Activated naive CD4-positive, alpha-beta T cell (primary cell): ENCODE measurements at places on chromosomes 16 and 17.

GRCh38 chr16:4984174-4984990, 26.3 kb downstream of the SEC14L5 start:
- no peak for DNase-seq

GRCh38 chr16:13425836-13426235, 494.1 kb upstream of the ERCC4 start:
- DNase-seq: no peak

DNA sequence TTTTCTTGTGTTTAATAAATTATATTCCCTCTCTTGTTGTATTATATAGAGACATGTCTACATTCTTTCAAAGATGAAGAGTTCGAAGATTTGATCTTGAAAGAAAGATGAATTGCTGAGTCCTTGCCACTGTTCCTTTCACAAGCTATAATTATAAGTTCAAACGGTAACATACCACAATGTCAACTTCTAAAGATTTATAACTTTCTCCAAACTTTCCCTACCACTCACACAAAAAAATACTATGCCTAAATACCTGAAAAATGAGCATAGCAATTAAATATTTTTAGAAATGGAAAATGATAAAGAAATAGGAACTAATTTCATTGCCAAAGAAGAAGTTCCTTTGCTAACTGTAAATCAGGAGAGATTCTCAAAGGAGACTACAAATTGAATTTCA, 50.6 kb downstream of the BRIP1 start:
- DNase-seq: no peak

- DNase-seq: peak; percentile 15
Measured at GRCh38 chr16:28873543-28874201, 4.6 kb upstream of the ATP2A1 start.

DNA sequence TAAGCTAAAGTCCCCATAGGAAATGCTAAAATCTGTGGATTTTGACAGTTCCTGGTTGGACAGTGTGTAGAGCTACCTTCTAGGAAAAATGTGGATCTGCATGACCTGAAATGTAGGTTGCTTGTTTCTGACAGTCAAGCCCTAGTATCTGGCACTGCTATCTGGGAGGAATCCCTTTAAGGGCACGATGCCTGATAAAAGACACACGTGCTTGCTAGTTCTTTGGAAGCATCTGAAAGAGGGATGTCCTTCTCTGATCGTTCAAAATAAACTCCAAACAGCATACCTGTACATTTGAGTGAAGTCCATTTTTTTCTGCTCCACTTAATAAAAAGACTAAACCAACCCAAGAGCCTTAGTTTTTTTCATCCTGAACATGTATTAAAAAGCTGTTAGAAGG, 101.3 kb downstream of the CDK5R1 start:
- no peak for DNase-seq

DNA sequence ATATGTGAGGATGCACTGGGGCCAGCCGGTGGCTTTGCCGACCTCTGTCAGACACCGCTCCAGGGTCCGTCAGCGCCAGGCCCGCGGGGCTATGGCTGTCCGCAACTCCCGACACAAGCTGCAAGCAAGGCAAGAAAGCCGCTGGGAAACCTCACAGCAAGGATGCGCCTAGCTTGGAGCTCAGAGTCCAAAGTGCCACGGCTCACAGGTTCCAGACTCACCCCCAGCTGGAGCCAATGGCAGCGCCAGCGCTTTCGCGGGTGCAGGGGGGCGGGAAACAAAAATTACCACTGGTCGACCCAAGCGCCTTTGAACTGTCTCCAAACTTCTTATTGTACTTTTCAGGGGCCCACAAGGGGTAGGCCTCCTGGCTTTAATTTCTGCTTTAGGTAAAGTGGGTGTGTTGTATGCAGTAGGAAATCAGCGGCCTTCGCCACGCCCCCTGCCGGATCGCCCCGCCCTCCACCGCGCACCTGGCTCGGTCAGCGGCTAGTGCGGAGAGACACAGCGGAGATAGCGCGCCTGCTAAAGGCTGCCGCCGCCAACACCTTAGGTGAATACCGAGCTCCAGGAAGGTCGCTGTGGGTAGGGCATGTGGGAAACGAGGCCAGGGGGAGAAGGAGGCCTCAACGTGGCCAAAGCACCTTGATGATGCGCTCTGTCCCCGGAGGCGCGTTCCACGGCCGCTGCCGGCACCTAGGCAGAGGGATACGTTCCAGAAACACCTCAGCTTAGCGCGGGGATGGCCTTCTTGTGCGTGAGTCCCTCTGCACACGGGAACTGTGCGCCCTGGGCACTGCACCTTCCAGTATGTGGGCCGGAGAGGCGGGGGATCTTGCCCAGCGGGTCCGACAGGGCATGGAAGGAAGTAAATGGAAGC, 61.0 kb upstream of the RBL2 start:
- DNase-seq: peak; percentile 78

DNA sequence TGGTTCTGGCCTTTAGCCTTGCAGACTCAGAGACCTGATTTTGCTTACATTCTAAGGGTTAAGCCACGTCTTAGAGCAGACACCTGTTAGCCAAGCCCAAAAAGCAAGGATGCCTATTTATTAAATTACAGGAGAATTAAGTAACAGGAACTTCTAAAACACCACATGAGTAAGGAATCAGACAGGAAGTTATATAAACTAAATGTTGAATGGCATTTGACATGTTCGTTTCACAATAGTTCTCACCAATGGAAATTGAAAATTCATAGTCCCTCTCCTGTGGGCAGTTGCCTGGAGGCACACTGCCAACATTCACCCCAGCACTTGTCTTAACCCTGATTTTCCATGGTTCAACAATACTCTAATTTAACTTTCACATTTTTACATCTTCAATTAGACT, 9.0 kb downstream of the KRTAP9-7 start:
- no peak for DNase-seq

- no peak for DNase-seq
Measured at GRCh38 chr16:85168732-85169256, 56.5 kb upstream of the CIBAR2 start.

DNA sequence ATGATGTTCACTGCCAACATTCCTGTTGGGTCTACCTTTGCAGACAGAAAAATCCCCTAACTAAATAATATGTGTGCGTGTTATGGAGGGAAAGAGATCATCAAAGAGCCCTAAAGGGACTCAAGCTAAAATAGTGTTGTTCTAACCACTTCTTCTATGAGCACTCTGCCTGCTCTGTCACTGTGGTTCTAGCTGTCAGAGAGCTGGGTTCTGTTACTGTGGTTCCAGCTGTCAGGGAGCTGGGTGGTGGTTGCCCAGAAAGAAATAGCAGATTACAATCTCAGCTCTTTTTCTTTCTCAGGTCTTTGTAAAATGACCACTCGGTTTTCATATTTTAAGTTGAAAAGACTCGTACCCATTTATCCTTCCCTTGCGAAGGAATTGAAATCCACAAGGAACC, 176.3 kb downstream of the HS3ST3A1 start:
- no peak for DNase-seq

DNA sequence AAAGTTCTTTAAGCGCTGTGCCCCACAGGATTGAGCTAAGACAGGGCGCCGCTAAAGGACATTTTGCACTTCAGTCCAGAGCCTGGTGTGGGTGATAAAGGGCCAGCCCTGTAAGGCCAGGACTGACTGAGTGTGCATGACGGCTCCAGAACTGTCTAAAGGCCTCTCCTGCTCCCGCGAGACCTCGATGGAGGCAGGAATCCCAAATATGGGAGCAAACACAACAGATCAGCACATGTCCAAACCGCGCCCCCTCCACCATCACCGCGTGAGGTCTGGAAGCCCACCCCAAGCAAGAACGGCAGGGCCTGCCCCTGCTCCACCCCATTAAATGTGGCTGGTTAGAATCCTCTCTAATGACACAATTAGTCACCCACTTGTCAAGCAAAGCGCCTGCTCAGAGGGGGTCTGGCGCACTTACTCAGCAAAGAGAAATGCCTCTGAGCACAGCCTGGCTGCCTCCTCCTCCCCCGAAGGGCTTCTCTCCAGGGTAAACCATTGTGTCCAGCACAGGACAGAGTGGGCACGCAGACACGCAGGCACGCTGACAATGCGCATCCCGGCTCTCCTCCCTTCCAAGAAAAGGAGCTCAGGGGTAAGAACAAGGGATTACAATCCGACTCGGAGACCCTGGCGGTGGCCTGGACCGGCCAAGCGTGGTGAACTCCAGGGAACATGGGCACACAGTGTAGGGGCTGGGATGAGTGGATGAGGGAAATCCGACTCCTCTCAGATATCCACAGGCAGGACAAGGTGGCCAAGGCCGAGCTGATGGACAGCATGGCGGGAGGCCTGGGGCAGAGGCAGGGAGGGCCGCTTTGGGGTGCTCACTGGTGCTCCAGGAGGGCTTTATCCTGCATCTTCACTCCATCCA, 1.5 kb downstream of the MXRA7 start:
- DNase-seq: no peak

DNA sequence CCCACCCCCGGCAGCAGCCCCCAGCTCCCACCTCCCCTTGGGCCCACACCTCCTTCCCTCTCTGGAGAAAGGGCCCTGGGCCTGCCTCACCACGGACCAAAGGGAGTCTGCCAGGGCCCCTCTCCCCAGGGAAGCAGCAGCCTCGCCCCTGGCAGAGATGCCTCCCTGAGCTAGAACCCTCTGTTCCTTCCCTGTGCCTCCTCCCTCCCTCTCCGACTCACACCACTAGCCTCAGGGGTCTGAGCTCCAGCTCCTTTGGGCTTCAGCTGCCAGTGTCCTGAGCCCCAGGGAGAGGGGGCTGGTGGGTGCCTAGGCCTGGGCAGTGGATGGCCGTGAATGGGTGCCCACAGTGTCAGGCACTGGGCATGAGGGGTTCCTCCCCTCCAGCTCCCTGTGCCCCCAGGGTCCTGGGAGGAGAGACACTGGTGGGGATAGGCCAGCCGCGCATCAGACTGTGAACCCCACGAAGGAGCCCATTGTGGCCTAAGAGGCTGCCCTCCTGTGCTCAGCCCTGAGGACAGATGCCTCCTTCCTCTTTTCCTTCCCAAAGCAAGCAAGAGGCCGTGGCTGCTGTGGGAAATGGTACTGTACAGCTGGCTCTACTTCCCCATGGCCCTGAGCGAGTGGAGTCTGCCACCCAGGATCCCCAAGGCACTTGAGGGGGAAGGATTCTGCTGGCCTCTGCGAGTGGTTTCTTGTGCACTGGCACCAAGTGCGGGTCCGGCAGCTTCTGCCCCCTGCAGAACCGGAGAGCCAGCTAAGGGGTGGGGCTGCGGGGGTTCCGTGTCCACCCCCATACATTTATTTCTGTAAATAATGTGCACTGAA, 20.7 kb downstream of the MMP15 start:
- no peak for DNase-seq

- DNase-seq: no peak
Measured at GRCh38 chr17:35314415-35315216, 58.8 kb downstream of the SLFN11 start.

DNA sequence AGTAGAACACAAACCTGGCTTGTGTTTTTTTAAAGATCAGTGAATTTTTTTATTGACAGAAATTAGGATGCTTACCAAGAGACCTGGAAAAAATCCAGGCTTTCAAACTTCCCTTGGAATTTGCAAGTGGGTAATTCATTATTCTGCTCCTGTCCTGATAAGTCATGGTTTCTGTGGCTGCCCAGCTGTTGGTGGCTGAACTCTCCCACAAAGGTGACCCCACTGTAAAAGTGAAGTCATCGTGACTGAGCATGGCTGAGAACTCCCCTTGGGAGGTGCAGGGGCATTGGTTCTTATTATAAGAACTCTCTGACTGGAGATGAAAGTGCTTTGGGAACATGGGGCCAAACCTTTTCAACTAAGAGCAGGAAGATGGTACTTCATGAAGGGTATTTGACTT, 46.6 kb upstream of the TANC2 start:
- no peak for DNase-seq

GRCh38 chr16:56199164-56199563, 7.9 kb downstream of the GNAO1 start:
- no peak for DNase-seq

- DNase-seq: no peak
Measured at GRCh38 chr17:32931686-32932085, 3.7 kb downstream of the TMEM98 start.

GRCh38 chr17:39848600-39848999, 15.5 kb downstream of the IKZF3 start:
- DNase-seq: no peak

GRCh38 chr17:61813211-61813610, 50.1 kb downstream of the BRIP1 start:
- no peak for DNase-seq

GRCh38 chr17:82981141-82981730, 98.2 kb upstream of the METRNL start:
- DNase-seq: no peak

DNA sequence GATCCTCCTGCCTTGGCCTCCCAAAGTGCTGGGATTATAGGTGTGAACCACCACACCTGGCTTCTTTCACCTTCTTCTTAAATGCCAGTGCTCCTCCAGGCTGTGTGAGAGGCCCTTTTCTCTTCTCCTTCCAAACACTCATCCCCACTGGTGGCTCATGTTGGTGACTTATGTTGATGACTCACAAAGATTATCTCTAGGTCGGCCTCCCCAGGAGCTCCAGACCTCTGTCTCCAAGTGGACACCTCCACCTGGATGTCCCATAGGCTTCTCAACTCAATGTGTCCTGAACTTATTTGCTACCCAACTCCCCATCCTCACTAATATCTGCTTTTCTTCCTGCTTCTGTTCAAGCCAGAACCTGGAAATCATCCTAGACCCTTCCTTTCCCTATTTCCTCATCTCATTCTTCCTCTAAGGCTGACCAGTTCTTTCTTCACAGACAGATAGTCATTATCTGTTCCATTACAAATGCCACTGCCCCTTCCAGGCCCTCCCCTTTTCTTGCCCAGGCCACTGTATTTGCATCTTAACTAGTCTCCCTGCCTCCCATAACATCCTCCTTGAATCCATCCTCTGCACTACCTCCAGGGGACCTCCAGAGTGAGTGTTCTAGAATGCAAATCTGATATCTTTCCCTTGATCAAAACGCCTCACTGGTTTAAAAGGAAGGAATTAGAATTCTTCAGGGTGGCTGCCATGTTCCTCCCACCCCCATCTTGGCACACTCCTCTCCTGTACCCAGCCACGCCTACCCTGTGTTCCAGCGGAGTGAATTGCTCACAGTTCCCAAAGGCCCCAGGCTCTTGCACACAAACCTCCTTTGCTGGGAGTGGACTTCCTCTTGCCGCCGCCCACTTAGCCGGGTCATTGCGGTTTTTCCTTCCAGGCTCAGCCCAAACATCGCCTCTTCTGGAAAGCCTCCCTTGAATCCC, 34.8 kb upstream of the FBXO47 start:
- DNase-seq: no peak

DNA sequence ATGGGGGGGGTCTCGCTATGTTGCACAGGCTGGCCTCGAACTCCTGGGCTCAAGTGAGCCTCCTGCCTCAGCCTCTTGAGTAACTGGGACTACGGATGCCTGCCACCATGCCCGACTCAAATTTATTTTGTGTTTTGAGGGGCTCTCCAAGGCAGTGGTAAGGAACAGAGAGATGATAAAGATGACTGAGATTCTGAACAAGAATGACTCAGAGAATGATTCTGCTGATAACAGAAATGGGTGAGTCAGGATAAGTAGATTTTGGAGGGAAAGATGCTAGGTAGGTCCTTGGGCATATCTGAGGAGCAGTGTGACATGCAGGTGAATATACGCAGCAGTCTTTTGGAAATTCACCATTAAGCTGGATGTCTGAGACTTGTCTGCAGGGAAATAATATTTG, 2.6 kb downstream of the TMEM220 start:
- DNase-seq: no peak
